ENCODE measurements at places on chromosomes 2 and 18.

DNA sequence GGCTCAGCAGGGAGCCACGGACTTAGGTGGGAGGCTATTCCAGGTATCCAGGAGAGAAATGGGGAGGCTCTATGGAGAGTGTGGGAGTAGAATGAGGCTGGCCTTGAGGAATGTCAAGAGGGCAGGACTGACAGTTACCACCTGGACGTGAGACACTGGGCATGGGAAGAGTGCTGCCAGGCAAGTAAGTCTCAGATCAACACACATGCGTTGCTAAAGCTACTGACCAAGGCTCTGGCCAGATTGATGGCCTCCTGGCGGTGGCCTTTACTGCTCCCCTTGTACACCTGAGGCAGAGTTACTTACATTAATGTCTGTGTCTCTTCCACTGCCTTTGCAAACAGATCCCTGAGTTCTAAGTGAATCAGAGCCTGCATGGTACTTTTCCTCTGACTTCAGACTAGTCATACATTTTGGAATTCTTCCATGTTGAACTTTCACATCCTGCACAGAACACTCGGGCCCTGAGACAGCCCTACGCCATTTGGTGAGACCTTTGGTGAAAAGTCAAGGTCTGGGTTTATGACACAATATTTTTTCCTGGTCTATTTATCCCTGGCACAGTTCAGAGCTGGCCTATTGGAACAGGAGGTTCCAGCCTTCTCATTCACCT is 398.8 kb upstream of the TRIB2 start:
- DNase-seq = no peak

DNA sequence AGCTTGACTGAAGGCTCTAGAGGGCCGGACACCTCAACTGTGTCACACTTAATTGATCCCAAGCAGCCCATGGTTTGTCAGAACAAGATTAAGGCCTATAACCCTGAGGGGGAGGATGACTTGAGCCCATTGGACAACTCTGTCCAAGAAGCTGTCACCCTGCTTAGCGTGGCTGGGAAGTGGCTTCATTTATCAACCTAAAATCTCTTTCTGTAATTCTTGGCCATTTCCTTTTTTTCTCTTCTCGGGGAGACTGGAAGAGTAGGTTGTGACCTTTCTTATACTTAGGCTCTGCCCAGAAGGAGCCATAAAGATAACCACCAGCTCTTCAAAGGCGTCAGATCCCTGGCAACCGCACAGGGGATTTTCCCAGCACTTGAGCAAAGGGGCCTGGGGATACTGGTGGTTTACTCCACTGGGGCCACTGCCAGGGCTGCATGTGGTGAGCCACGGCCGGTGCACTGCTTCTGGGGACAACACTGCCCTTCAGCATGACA is 265.5 kb downstream of the CYRIA start:
- DNase-seq = no peak

- DNase-seq = no peak
Observed at GRCh38 chr18:7597500-7597899, 30.4 kb downstream of the PTPRM start.

- DNase-seq = no peak
Observed at GRCh38 chr2:130912471-130912870, 75.8 kb downstream of the ARHGEF4 start.

GRCh38 chr18:5759194-5759593 is 136.1 kb downstream of the TMEM200C start:
- DNase-seq = no peak

DNA sequence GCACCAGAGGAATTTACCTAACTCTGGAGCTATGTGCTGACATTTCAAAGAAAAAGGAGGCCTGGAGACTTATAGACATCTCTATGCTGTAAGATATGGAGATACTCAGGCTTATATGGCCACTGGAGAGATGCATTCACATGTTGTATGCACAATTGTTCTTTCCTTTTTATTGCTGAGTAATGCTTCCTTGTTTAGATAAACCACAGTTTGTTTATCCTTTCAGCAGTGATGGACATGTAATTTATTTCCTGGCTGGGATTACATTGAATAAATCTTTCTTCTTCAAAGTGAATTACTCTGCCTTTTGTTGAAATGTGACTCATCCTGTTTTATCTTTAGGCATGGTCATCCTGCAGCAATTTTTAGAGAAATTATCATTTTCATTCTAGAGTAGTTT is 716.7 kb upstream of the GCFC2 start:
- DNase-seq = no peak

GRCh38 chr2:47653902-47654789 is 128.8 kb upstream of the MSH6 start:
- DNase-seq = no peak

GRCh38 chr18:50014606-50015005 is 180.3 kb downstream of the MYO5B start:
- no peak for DNase-seq

- no peak for DNase-seq
Observed at GRCh38 chr2:20264629-20265028, 39.7 kb upstream of the SDC1 start.

GRCh38 chr18:74694436-74694835 is 96.8 kb downstream of the ZNF407 start:
- no peak for DNase-seq

DNA sequence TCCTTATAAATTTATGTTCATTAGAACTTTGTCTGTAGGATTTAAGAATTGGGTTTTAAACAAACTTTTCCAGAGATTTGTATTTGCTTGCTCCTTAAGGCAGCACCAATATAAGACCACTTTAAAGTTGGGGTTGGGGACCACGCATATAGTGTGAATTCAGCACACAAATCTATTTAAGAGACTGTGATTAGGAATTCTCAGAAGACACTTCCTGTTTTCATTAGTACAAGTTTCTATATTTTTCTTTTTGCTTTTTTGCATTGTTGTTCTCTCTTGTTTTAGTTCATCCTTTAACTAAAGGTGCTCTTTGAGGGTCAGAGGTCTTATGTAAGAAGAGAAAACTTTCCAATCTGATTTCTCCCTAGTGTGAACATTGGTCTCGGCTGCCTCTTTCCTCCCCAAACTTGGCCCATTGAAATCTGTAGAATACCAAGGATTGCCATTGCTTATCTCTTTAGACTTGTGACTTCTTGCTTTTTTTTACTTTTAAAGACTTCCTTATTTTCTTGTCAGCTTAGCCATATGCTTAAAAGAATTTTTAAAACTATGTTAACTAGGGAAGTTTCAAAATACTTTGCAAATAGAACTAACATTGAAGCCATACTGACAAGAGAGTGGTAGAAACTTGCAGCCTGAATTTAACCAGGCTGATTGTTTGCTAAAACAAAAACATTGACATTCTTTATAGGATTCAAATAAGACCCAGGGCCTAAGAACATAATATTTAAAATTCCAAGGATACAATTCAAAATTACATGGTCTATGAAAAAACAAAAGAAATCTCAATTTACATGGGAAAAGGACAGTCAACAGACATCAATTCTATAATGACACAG is 264.1 kb upstream of the FN1 start:
- DNase-seq = no peak

- peak; percentile 31 for DNase-seq
Observed at GRCh38 chr2:11129598-11130449, 25.4 kb upstream of the SLC66A3 start.

DNA sequence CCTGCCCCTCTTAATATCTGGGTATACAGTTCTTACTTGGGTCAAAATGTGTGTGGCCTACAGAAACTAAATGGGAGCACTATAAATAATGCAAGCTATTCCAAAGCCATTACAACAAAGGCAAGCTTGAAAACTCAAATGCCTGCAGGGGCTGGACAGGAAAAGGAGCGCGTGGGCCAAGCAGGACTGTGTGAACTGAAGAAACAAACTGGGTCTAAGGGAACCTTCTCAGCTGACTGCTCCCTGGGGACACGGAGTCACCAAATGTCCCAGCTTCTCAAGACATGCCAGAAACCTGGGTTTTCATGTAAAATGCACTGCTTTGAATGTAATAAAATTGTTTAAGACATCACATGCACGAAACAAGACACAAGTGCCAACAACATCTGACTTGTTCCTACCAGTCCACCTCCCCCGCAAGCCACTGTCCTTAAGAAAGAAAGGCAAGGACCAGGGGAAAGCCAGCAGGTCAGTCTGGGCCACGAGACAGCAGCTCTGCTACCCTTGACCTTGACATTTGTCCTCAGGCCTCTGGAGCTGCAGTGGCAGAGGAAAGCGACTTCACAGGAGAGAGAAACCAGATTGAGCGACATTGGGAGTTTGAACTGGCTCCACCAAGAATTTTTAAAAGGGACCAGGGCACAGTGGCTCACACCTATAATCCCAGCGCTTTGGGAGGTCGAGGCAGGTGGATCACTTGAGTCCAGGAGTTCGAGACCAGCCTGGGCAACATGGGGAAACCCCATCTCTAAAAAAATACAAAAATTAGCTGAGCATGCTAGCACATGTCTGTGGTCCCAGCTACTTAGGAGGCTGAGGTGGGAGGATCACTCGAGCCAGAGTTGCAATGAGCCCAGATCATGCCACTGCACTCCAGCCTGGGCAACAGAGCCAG is 89.7 kb upstream of the SH3BP4 start:
- DNase-seq = no peak

DNA sequence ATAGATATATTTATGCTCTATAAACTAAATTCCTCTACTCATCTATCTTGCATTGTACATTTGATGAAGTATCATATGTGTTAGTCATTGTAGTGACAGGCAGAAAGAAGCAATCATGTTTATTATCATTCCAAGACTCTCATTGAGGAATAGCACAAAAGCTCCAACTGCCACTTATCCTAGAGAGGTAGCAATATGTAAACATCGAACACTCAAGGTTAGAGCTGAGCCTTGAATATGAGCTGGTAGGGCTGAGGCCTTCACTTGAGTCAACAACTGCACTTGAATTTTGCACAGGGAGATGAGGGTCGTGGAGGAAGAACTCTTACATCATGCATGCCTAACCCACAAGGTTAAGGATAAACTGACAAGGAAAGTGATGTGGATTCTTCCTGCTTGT is 900.9 kb downstream of the CPS1 start:
- DNase-seq = no peak

GRCh38 chr2:5938566-5938896 is 246.3 kb downstream of the SOX11 start:
- DNase-seq = no peak

- DNase-seq = peak; percentile 89
Observed at GRCh38 chr2:218332920-218333645, 23.6 kb upstream of the CATIP start.
